ENCODE measurements at places on chromosomes 3 and 15.
A peak's percentile ranks its signal among the peaks of the same experiment; 100 is the strongest.

GRCh38 chr3:39390181-39390580, 7.0 kb downstream of the SLC25A38 start:
- no peak for DNase-seq

GRCh38 chr15:59438625-59439290, 772 bp downstream of the FAM81A start:
- peak; percentile 17 for DNase-seq

GRCh38 chr3:133776794-133777438, 28.7 kb upstream of the SRPRB start:
- no peak for DNase-seq

DNA sequence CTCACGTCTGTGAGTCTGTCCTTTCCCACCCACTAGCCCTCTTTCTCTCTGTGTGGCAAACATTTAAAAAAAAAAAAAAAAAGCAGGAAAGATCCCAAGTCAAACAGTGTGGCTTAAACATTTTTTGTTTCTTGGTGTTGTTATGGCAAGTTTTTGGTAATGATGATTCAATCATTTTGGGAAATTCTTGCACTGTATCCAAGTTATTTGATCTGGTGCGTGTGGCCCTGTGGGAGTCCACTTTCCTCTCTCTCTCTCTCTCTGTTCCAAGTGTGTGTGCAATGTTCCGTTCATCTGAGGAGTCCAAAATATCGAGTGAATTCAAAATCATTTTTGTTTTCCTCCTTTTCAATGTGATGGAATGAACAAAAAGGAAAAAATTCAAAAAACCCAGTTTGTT, 97.7 kb downstream of the GAP43 start:
- DNase-seq: no peak

- no peak for DNase-seq
Observed at GRCh38 chr3:138351151-138351550, 2.8 kb downstream of the MRAS start.

DNA sequence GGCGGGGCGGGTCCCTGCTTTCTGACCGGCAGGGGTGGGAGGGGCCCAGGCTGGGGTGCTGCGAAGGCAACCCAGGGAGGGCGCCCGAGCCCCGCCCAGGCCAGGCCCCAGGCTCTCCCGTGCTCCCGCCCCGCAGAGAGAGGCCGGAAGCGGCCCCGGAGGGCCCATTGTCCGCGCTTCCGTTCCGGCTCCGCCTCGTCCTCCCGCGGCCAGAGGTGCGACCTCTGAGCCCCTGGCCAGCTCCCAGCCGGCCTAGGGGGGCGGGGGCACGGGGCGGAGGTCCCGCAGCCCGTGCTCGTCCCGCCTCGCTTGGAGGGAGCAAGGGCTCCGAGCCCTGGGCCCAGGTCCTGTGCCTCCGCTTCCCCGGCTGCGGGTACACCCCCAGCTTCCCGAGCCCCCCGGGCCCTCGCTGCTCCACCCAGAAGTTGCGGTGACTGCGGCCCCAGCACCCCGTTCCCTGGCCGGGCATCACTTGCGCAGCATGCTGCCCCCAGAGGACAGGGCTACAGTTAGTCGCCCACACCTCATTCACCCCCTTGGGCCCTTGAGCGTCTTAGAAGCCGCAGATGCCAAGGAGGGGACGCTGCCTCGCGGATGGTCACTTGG, 20.4 kb upstream of the PLXND1 start:
- peak; percentile 88 for DNase-seq

- no peak for DNase-seq
Observed at GRCh38 chr3:171977441-171977840, 61.9 kb upstream of the FNDC3B start.

GRCh38 chr15:86231864-86232721, 152.4 kb downstream of the AGBL1 start:
- peak; percentile 49 for DNase-seq

- DNase-seq: no peak
Observed at GRCh38 chr3:107392549-107393165, 15.4 kb downstream of the CCDC54 start.

GRCh38 chr15:91706322-91707032, 147.0 kb upstream of the SLCO3A1 start:
- DNase-seq: peak; percentile 93

All from activated CD4-positive, alpha-beta T cell treated with anti-CD3 and anti-CD28 coated beads for 36 hours (primary cell).